Right renal cortex interstitium (tissue), 3 donors: ENCODE measurements at places on chromosomes 6 and 20. TPM values are rescaled to one million over a fixed set of nuclear protein-coding genes. Genes with fewer than 3 reads are reported as not detected.

SLC22A16 gene
- polyA plus RNA-seq = 0.83 TPM

DNA sequence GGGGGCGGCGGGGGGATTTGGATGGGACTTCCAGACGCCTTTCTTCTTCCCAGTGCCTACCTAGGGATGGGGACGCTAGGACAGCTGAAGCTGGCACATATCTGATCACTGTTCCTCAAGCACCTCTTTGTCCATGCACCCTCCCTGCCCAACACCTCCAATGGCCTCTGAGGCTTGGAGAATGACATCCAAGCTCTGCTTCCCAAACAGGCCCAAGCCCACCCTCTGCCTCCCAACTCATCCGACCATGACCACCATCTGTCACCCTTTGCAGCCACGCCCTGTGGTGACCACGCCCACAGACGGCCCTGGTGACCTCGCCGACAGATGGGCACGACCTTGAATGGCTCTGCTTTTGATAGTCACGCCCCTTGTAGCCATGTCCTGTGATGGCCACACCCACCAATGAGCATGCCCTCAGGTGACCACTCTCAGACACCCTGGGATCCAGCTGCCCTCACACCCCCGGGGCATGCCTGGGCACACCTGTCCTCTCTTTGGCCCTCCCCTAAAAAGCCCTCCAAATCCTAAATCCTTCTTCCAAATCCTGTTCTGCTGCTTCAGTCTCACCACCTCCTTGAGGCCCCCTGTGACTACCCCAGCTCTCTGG is 51.0 kb downstream of the SSR1 start:
- no peak for DNase-seq

- no peak for DNase-seq
Observed at GRCh38 chr6:44842616-44843015, 455.1 kb downstream of the CDC5L start.

DNA sequence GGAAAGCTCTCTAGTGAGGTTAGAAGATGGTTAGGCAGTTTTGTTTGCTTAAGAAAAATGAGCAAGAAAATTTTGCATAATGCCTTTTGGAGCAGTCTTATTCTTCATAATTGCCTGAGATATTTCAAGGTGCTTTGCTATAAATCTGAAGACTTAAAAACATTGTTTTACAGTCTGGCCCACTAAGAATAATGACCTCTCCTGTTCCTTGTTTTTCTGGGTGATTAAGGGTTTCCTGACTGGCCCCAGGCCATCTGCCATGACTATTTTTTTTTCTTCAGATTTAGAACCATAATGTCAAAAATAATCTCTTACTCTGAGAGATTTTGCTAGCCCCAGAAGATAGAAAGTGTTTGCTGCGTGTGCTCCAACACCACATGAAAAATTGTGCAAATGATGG is 72.3 kb upstream of the CENPW start:
- DNase-seq = no peak

- DNase-seq = no peak
Observed at GRCh38 chr20:45359406-45360148, 3.4 kb upstream of the SYS1 start.

DNA sequence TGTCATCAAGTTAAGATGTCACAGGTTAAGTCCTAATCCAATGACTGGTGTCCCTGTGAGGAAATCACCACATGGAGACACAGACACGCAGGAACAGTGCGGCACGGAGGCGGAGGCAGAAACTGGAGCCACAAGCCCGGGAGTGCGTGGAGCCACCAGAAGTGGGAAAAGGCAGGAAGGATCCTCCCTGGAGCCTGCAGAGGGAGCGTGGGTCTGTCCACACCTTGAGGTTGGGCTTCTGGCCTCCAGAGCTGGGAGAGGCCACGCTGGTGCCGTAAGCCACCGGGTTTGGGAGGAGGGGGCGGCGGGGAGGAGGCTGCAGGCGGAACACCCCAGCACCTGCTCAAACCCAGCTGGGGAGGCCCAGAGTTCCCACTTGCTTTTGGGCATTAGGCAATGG is 3.8 kb downstream of the CABLES2 start:
- no peak for DNase-seq

GRCh38 chr20:62606551-62607201 is 35.6 kb upstream of the SLCO4A1 start:
- DNase-seq = no peak

DNA sequence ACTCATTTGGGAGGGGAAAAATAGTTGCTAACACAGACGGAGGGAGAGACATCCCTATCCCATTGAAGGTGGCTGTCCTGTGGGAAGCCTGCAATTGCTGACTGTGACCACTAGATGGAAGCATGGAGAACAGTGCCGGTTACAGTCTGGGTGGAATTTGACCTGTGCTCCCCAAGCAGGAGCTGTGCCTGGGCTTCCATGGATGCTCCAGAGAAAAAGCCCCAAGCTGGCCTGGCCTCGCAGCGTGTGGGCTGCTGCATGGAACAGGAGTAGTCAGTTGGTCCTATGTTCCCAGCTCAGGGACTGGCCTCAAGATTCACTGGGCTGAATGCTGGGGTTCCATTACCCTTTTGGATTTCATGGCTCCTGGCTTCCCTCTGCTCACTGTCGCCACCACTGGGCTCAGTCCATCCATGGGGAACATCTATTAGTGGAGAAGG is 116.3 kb upstream of the CHD6 start:
- no peak for DNase-seq

DNA sequence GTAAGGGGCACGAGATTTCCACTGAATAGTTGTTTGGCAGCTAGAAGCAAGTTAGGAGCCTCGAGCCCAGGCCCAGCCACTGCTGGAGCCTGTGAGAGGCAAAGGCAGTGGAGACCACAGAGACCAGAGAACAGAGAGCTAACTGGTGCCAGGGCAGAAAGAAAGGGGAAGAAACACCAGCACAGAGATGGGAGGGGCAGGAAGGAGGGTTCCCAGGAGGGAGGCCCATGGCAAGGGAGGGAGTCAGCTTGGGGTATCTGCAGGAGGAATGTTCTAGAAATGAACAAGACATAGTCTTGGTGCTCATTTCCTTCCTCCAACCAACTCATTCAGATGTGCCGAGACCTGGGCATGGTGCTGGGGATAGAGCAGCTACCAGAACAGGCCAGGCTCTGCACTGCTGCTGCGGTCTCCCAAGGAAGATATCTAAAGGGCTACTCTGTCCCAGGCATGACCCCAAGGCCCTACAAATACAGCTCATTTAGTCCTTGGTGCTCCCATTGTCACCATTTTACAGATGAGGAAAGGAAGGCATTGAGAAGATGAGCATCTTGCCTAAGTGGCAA is 10.7 kb downstream of the ANGPT4 start:
- DNase-seq = no peak

DNA sequence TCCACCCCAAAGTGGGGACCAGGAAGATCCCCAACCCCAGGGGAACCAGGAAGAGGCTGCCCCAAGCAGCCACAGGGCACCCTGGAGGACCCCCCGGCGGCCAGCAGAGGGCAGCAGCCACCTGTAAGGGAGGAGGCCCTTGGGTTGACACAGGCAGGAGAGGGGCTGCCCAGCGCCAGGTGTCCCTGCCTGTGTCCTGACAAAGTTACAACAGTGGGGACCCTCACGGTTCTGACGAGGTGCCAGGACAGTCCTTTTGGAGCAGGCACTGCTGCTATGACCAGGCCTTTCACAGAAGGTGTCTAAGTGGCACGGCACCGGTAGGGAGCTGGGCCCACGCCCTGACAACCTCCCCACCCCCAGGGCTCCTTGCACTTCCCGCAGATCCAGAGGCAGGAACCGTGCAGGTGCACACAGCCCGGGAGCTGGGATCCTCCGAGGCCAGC is 176.7 kb downstream of the BMP7 start:
- no peak for DNase-seq

RSPH9 gene
- 1.3 TPM for polyA plus RNA-seq

GRCh38 chr6:150445486-150445885 is 76.7 kb downstream of the IYD start:
- DNase-seq = no peak

KCNG1 gene
- 4.6 TPM for polyA plus RNA-seq

DNA sequence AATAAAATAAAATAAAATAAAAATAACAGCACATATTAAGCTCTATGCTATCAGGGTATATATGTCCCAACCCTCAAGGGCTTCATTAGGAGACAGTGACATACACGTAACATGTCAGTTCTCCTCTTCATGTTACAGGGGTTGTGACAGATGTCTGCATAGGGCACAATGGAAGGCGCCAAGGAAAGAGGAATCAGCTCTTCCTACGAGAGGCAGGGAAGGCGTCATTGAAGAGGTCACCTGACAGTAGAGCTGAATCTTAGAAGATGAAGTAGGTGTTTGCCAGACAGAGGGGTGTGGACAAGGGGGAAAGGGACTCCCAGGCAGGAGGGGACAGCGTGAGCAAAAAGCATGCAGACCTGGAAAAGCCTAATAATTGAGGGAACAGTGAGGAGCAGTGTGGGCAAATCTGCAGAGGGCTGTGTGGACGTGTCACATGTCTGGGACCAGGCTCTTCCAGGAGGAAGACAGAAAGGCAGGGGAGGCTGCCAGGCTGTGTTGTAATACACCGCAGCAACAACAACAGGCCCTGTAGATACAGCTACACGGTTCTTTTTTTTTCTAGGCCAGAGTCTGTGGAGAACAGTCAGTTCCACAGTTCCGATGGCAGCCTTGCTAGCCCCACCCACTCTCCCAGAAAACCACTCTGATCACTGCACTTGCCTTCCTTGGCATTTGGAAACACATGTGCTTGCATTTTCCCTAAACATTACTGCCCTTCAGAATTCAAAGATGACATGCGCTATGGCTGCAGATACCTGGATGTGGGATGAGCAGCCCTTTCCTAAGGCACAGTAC is 2.5 kb upstream of the FKBP5 start:
- no peak for DNase-seq

TMEM200A gene
- polyA plus RNA-seq = 29.2 TPM

SLC26A8 gene
- 0.27 TPM for polyA plus RNA-seq

DEFB124 gene
- polyA plus RNA-seq = not detected

- DNase-seq = no peak
Observed at GRCh38 chr20:63223121-63223825, 7.3 kb upstream of the YTHDF1 start.

LYRM4 gene
- 41.3 TPM for polyA plus RNA-seq

TAF11 gene
- 47.4 TPM for polyA plus RNA-seq

RNF217 gene
- 16.8 TPM for polyA plus RNA-seq

SCRT2 gene
- polyA plus RNA-seq = 0.10 TPM

POU5F1 gene
- polyA plus RNA-seq = 1.2 TPM

DNA sequence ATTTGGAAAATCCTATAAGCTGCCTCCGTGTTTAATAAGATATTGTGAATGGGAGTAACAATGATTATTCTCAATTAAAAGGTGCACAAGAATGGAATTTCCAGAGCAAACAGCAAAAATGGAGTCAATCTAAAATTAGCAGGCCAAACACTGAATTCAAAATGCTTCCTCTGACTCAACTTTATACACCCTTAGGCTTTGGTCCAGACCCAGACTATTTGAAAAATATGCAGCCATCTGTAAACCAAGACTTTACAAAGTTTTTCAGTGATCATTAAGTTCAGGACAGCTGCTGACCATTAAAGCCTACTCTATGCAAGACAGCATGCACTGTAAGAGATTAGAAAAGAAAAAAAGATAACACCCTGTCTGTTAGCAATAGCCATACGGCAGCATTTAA is 39.4 kb upstream of the CCN6 start:
- no peak for DNase-seq

DNA sequence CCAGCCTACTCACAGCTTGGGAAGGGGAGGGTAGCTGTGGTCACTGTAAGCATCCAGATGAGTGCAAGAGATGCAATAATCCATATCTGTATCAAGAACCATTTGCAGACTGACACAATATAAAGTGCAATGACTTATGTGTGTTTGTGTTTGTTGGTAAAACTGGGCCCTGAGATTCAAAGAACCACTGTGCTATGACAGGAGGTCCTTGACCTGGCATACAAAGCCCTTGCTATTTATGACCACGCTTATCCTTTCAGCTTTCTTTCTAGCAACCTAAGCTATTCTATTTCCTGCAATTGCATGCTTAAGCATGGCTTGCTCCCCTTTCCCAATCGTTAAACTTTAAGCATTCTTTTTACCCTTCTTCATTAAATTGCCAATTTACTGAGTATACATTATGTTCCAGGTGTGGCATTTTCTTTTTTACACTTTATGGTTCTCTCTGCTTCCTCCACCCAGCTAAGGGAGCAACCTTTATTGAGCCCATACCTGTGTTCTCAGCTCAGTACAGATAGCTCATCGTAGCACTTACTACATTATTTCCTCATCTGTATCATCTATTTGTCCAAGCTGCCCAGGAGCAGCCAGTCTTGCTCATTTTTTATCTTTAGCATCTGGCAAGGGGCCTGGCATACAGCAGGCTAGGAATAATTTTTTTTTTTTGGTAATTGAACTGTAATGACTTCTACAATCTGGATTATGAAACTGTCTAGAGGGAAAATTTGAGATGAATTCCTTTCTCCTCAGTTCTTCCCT is 3.5 kb downstream of the MCUR1 start:
- no peak for DNase-seq

DNA sequence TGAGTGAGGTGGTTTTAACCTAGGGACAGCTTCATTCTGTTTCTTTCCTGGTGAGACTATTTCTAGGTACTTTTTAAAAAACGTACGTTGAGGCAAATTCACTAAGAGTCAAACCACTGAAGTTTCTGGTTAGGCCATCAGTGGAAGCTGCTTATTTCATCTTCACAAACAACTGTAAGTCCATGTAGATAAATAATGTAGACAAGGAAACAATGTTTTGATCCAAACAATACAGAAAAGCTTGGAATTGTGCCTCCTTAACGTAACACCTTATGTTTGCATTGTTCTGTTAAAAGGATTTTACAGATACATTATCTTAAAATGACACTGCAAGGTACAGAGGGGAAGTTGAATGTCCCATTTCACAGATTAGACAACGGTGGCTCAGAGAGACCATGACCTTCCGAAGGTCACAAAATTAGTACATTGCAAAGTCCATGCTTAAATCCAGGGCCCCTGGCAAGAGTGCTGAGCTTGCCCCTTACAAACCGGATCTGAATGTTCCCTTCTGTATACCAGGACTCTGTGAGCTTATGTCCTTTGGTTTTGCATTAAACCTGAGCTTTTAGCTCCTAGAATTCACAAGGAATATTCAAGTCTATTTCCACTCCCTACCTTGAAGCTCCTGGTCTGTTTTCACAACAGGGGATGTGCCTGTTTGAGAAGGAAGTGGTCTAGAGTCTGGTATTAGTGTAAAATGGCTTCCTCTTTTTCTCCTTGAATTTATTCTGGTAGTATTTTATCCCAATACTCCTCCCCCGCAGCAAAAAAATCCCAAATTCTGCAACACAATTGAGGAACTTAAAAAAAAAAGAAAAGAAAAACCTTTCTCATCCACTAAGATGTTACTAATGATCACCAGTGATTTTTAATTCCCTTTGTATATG is 28.9 kb upstream of the ZNF217 start:
- no peak for DNase-seq

PPP1R14C gene
- polyA plus RNA-seq = 25.1 TPM

GRCh38 chr20:37876863-37877262 is 26.1 kb upstream of the VSTM2L start:
- DNase-seq = no peak

GRCh38 chr6:14434916-14435690 is 317.5 kb downstream of the CD83 start:
- no peak for DNase-seq

LTV1 gene
- polyA plus RNA-seq = 47.5 TPM

DNA sequence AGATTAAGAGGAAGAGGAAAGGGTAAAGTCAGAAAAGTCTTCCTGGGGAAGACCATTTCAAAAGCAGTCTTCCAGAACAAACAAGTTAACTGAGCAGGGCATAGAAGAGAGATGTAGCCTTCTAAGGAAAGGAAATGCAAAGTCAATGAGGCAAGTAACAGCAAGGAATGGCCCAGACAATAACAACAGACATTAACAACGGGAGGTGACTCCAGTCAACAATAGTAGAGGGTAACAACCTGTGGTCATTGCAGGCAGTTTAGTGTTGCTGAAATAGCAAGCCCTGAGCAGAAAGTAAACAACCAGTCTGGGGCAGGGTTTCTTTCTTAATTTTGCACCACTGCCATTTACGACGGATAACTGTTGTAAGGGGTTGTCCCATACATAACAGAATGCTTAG is 2.1 kb downstream of the MDN1 start:
- no peak for DNase-seq

RFX6 gene
- polyA plus RNA-seq = 0.07 TPM
